ENCODE measurements at places on chromosomes 3 and 15. TPM values are rescaled to one million over a fixed set of nuclear protein-coding genes. Genes with fewer than 3 reads are reported as not detected.

Gene LSAMP
- 1.8 TPM for total RNA-seq

Gene AMT
- total RNA-seq, result 6.0 TPM

GRCh38 chr3:20984594-20985205 lies 766.3 kb downstream of the ZNF385D start:
- no peak overlapping the region for H3K4me3 ChIP-seq
- H3K36me3 ChIP-seq, result no peaks in the 10 kb centered on the region
- no peaks in the 10 kb centered on the region for H3K4me1 ChIP-seq
- no peak overlapping the region for H3K27ac ChIP-seq
- DNase-seq, result no peak
- H3K27me3 ChIP-seq, result no peaks in the 10 kb centered on the region

DNA sequence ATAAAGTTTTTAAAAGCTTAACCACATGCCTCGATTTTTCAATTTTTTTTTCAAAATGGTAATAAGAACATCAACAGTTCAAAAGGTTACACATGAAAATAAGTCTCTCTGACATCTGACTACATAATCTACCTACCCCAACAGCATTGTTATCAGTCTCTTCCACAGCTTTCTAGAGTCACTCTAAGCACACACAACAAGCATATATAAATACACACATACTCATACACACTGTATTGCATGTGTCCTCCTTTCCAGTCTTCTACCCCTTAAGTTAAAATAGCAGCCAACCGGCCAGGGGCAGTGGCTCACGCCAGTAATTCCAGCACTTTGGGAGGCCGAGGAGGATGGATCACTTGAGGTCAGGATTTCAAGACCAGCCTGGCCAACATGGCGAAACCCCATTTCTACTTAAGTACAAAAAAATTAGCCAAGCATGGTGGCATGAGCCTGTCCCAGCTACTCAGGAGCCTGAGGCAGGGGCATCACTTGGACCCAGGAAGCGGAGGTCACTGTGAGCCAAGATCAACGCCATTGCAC lies 12.2 kb downstream of the TBL1XR1 start:
- H3K4me1 ChIP-seq, result peaks cover 64% of the 10 kb centered on the region
- no peak for DNase-seq
- H3K27me3 ChIP-seq, result no peaks in the 10 kb centered on the region
- no peaks in the 10 kb centered on the region for H3K36me3 ChIP-seq
- no peak overlapping the region for H3K4me3 ChIP-seq

GRCh38 chr15:42401544-42402454 lies 42.5 kb downstream of the CAPN3 start:
- H3K27me3 ChIP-seq, result no peaks in the 10 kb centered on the region
- no peak overlapping the region for H3K27ac ChIP-seq
- H3K4me3 ChIP-seq, result no peak overlapping the region
- DNase-seq, result no peak
- no peaks in the 10 kb centered on the region for H3K4me1 ChIP-seq

DNA sequence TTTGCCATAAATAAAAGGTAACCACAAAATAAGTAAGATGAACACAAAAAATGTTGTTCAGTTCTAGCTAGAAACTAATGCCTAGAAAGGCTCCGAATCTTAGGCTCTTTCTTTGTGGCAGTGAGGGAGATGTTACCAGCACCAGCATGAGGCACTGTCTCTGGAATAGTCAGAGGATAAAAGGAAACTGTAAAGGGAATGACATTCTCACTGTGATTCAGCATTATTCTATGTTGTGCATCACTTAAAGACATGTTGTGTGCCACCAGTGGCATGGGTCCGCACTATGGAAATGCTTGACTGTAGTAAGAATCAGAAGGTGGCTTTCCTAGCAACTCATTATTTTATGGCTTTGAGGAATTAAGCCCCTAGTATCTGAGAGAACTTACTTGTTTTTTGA lies 70.8 kb downstream of the SEC22A start:
- peaks cover 12% of the 10 kb centered on the region for H3K4me1 ChIP-seq
- H3K27me3 ChIP-seq, result no peaks in the 10 kb centered on the region
- peaks cover 5% of the 10 kb centered on the region for H3K36me3 ChIP-seq

DNA sequence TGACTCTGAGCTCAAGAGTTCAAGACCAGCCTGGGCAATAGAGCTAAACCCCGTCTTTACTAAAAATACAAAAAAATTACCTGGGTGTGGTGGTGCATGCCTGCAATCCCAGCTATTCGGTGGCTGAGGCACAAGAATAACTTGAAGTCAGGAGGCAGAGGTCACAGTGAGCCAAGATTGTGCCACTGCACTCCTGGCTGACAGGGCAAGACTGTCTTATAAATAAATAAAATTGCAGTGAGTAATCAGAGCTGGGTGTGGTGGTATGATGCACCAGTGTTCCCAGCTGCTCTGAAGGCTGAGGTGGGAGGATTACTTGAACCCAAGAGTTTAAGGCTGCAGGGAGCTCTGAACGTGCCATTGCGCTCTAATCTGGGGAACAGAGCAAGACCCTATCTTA lies 55.9 kb upstream of the GCNT3 start:
- H3K4me1 ChIP-seq, result peaks cover 8% of the 10 kb centered on the region
- no peak overlapping the region for H3K4me3 ChIP-seq
- no peak for DNase-seq

DNA sequence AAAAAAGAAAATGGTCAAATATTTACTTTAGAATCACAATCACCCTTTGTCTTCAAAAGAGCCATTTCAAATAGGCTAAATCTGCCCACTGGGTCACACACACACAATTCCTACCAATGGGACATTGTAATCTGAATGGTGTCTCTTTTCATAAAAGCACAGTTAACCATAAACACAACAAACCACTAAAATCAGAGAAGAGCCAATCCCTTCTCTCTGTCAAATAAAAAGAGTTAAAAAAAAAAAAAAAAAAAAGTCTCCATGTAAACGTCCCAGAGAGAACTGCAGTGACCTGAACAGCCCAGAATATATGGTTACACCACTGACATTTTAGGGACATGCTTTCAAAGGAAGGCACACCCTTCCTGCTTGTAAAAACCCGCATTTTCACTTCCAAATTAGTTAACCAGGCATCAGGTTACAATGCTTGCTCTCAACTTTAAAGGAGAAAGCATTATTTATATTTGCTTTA lies 63.7 kb downstream of the PRICKLE2 start:
- no peak for DNase-seq
- H3K4me1 ChIP-seq, result peaks cover 63% of the 10 kb centered on the region
- H3K36me3 ChIP-seq, result peaks cover 42% of the 10 kb centered on the region
- peak overlapping the region; percentile 89 for H3K27ac ChIP-seq
- no peak overlapping the region for H3K4me3 ChIP-seq

DNA sequence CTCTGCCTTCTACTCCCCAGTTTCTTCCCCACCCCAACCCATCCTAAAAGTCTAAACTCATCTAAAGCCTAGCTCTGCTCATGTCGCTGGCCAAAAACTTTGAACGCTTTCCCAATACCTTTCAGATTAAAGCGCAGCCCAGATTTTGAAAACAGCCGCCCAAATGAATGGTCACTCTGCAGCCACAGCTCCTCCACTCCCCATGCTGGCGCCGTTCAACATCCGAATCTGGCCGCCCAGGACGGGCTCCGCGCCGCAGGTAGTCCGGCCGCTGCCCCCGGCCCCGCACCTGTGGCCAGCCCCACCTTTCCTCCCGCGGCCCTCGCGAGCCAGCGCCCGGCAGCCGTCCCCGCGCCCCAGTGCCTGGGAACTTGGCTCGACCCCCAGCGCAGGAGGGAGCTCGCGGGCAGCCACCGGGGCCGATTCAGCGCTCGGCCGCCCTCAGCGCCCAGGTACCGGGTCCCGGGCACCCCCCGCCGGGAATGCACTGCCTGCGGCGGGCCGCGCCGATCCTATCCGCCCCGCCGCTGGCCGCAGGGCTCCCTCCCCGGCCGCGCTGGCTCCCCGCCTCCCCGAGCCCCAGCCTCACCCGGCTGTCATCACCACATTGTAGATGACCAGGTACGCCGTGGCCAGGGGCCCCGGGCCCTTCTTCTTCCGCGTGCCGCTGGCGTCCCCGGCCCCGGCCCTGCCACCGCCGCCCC lies 417 bp downstream of the HACD2 start:
- peaks cover 11% of the 10 kb centered on the region for H3K36me3 ChIP-seq
- H3K4me1 ChIP-seq, result peaks cover 35% of the 10 kb centered on the region
- no peak overlapping the region for H3K4me3 ChIP-seq
- peak; percentile 86 for DNase-seq
- no peaks in the 10 kb centered on the region for H3K27me3 ChIP-seq

GRCh38 chr15:31360843-31361763 lies 34.5 kb downstream of the KLF13 start:
- H3K27ac ChIP-seq, result no peak overlapping the region
- H3K27me3 ChIP-seq, result no peaks in the 10 kb centered on the region
- peaks cover 62% of the 10 kb centered on the region for H3K4me1 ChIP-seq

Measured in chondrocyte (in vitro differentiated cells).